Stimulated activated CD4-positive, alpha-beta T cell treated with anti-CD3 and anti-CD28 coated beads, Interleukin-15, amount 100 ng/mL, for 48 hours (primary cell): ENCODE measurements at places on chromosomes 4 and X.

GRCh38 chr4:112185334-112185733 is 40.1 kb downstream of the FAM241A start:
- no peak for DNase-seq

DNA sequence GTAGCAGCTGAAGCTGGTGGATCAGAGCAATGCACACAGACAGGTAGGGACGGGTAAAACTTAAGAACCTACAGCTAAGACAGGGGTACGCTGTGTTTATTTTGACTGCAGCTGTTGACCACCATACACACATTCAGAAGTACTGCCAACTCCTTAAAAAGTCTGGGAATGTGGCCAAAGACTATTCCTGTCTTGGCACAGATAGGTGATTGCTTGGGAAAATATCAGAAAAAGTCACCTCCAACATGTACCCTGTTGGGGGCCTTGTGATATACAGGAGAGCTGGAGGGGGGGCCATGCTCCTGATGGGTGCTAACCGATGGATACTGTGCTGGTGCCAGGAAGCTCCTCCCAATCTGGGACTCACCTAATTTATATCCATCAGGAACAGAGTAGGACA is 121.2 kb downstream of the VCX2 start:
- DNase-seq, result no peak

DNA sequence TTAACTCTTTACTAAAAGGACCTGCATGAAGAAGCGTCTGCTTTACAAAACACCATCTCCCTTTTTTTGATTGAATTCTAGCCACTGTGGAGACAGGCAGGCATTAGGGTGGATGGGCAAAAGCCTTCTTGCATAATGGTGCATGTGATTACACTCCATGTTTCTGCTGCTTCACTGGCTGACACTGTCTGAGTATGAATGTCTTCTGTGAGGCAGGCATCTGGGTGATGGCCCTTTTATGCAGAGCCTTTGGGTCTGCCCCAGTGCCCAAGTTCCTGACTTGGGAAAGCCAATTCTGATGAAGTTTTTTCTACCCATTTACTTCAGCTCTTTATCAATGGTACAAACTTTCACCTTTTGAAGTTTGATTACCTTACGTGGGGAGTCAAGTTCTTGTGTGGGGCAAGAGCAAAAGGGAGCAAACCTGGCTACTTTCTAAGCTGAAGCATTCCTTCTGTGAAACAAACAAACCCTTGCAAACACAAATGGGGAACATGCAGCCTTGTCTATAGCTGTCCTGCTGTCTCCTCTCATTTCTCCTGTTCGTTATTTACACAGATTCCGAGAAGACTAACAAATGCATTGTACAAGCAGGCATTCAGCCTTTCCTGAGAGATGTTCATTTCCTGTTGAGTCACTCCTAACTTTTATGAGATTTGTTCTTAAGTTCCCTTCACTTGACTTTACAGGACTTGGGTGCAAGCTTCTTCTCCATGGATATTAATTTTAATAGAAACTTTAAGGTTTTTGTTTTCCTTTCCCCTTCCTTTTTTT is 301.9 kb downstream of the TLL1 start:
- no peak for DNase-seq

- DNase-seq, result no peak
Measured at GRCh38 chr4:31844350-31844749, 1124.2 kb downstream of the PCDH7 start.

GRCh38 chrX:85359051-85359450 is 20.4 kb downstream of the POF1B start:
- no peak for DNase-seq

DNA sequence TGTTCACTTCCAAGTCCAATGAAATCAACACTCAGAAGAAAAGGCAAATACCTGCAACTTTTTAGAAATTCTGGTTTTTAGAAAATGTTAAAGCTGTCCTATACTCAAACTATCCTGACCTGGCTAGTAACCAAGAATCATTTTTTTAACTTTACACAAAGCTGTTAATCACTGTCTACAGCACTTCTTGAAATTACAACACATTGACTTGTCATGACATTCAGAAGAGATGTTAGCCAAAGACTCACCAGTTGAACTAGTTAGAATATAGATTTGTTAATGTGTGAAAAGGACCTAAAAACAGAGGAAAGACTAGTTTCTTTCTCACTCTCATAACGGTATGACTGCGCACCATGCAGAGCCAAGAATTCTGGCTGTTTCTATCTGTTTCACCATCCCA is 98.8 kb downstream of the COX18 start:
- DNase-seq, result no peak

DNA sequence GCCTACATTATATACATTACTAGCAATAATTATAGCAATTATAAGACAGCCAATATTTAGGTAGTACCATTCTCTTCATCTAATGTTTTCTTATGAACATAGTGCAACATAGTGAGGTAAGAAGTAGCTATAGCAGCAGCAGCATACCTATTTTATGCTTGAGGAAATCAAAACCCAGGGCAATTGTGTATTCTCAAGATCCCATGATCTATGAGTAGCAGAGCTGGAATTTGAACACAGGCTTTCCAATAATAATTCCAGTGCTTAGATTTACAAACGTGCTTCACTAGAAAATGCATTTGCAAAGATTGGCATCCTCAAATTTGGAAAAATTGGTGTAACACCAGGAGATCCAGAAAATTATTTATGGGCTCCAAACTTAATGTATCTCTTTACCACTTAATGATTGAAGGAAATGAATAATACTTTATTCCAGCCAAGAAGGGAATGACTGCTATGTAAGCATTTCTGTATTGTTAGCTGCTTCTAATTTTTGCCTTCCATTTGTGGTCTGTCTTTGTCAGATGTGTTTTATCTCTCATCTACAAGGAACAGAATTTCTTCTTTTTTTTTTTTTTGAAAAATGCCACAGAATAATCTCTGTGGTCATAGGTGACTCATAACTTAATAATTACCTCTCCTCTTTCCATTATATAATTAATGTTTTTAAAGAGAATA is 451.1 kb downstream of the ARAP2 start:
- no peak for DNase-seq

- DNase-seq, result no peak
Measured at GRCh38 chr4:93791570-93792195, 36.9 kb upstream of the ATOH1 start.

GRCh38 chr4:130511776-130512175 is 1415.8 kb downstream of the C4orf33 start:
- DNase-seq, result no peak

GRCh38 chr4:18935659-18936345 is 914.2 kb upstream of the LCORL start:
- no peak for DNase-seq

DNA sequence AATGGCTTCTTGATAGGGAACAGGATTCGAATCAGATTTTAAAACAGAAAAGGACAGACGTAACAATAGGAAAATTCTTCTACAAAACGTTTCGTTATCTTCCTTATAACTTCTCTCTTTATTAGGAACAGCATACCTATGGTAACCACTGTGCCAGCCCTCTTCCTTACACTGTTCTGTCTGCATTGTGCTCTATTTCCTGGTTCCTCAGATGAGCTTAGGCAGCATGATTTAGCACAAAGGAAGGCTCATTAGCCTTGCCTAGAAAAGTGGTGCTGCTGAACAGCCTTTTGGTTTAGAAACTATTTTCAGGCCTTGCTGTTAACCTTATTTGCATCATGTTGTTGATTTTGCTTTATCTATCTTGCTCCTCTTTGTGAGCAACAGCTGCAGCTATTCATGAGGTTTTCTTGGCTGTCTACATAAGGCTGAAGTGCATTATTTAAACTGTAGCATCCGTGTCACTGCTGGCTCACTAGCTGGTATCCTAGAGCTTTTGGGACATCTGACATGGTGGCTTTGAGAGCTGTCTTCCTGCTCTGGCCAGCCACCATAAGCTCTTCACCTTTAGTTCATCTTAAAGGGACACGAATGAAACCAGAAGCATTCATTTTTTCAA is 69.9 kb upstream of the NRK start:
- no peak for DNase-seq

DNA sequence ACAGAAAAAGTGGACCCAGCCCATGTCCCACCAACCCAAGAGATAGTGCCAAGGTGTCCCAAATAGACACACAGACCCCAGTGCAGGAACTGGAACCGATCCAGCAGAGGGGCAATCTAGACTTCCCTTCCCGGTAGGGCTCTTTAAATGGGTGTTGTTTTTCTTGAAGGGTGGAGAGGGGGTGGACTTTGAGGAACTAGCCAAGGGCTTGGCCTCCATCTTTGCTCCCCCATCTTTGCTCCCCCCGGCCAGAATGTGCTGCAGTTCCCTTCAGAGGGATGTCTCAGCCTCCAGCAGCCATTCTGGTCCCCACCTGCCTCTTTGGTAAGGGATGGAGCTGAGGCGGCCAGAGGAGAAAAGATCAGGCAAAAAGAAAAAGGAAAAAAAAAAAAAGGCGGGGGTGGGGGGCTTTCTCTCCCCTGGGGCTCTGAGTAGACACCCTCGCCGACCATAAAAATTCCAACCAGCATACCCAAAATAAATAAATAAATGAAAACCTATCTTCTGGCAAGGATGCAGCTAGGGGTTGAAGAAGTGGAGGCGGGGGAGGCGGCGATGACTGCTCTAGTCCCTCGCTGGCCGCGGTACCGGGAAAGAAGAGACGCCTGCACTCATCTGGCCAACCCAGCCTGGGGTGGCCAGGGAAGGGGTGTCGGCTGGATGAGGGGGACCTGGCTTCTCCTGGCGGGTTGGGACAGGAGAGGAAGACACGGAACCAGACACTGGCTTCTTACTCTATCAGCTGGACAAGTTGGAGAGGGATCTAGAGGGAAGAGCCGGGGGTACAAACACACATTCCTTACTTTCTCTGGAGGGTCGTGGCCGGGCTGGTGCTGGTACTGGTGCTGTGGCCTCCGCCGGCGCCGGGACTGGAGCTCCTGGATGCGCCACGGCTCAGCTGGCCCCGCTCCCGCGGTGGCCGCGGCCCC is 38.5 kb upstream of the IQSEC2 start:
- DNase-seq, result no peak

GRCh38 chr4:109810552-109811387 is 4.8 kb upstream of the GAR1 start:
- DNase-seq, result no peak

DNA sequence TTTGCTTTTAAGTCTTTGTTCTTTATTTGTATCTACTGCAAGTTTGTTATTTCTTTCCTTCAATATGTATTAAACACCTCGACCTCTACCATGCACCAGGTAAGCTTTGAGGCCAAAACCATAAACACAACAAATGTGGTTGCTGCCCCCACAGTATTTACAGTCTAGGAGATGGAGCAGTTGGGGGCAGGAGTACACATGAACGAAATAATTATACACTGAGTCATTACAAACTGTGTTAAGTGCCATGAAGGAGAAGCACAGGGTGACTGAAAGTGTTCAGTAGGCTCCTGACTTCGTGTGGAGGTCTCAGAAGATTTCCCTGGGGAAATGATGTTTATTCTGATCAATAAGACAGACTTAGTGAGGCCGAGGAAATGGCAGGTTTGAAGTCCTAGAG is 30.3 kb downstream of the SLC25A43 start:
- DNase-seq, result no peak

DNA sequence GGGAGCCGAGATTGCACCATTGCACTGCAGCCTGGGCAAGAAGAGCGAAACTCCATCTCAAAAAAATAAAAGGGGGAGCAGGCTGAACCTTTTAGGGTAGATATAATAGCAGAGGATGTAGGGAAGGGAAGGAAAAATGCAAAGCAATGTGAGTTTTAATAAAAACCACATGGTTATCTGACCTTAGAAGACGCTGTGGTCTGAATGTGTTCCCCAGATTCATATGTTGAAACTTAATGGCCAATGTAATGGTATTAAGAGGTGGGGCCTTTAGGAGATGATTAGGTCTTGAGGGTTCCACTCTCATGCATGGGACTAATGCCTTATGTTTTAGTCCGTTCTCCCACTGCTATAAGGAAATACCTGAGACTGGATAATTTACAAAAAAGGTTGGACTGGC is 114.1 kb upstream of the STX18 start:
- DNase-seq, result no peak

DNA sequence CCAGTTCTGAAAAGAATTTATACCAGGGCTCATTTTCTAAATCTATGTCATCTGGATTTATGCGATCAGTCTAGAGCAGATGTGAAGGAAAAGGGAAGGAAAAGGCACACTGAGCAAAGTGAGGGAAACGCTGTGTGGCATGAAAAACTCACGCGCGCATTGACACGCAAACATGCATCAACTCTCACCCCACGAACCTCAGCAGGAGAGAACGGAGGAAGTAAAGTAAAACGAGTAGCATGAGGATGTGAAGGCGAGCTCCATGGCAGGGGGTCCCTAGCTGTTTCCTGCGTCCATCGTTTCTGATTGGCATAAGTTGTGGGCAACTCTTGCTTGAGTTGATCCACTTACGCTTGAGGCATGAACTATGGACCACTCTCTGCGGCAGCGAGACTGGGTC is 102.8 kb upstream of the PDLIM3 start:
- DNase-seq, result no peak

DNA sequence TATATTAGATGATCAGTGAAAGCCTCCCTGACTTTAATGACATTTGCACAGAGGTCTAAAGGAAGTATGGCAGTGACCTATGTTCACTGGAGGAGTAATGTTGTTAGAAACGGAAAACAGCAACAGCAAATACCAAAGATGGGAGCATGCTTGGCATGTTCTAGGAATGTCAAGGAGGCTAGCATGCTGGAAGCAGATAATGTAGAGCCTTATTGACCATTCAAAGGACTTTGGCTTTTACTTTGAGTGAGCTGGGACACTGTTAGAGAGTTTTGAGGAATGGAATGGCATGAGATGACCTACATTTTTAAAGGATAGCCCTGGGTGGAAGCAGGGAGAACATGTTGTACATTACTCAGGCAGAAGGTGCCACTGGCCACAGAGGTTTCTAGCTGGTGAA is 6.0 kb downstream of the RPA4 start:
- no peak for DNase-seq

DNA sequence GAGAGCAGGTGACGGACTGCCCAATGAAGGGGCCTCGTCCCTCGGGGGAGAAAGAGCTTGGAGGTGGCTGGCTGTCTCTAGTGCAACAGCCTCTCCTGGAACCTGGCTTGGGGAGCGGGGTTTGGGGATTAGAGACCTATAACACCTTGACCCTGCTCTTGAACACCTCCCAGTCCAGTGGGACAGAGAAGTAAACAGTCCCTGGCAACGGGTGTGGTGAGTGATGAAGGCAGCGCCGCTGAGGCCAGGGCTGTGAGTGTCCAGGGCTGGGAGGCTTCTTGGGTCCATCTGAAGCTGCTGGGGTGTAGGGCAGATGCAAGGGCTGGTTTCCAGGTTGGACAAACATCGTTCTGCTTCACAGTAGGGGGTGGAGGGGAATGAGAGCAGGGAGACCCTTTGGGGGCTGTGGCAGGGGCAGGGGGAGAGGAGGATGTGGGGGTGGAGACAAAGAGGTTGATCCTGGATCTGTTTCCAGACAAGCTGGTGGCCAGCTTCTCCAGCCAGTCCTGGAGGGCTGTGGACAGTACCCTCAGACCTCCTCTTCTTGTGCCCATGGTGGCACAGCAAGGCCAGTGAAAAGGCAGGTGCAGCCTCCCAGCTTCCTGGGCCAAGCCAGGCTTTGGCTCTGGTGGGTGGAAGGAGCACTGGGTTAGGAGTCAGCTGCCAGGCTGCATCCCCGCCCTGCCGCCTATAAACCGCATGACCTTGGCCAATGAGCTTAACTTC is 3.8 kb downstream of the NSG1 start:
- DNase-seq, result no peak
